ENCODE measurements at places on chromosomes 1 and 21.

DNA sequence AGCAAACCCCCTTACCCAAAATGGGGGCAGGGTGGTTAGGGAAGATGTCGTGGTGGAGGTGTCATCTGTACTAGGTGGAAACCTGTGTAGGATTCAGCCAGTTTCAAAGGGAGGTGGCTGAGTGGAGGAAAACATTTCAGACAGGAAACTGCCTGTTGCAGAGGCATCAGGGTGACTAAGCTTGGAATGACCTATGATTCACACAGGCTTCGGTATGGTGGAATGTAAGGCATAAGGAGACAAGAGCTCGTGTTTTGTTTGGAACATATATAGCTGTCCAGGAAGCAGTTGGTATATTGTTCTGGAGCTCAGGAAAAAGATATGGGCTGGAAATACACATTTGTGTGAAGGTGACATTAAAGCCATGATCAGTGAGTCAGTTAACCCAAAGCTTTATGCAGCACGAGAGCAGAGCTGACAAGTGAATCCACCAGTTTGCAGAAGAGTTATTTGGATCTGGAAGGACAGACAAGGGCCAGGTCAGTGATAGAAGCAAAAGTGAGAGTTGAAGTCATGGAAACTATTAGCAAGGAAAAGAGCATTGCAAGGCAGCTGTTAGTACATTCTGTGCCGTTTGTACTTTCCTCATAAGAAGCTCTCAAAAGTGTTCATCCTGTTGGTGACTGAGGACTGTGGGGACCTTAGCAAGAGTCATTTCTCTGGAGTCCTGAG lies 12.2 kb downstream of the UTP25 start:
- DNase-seq = no peak

DNA sequence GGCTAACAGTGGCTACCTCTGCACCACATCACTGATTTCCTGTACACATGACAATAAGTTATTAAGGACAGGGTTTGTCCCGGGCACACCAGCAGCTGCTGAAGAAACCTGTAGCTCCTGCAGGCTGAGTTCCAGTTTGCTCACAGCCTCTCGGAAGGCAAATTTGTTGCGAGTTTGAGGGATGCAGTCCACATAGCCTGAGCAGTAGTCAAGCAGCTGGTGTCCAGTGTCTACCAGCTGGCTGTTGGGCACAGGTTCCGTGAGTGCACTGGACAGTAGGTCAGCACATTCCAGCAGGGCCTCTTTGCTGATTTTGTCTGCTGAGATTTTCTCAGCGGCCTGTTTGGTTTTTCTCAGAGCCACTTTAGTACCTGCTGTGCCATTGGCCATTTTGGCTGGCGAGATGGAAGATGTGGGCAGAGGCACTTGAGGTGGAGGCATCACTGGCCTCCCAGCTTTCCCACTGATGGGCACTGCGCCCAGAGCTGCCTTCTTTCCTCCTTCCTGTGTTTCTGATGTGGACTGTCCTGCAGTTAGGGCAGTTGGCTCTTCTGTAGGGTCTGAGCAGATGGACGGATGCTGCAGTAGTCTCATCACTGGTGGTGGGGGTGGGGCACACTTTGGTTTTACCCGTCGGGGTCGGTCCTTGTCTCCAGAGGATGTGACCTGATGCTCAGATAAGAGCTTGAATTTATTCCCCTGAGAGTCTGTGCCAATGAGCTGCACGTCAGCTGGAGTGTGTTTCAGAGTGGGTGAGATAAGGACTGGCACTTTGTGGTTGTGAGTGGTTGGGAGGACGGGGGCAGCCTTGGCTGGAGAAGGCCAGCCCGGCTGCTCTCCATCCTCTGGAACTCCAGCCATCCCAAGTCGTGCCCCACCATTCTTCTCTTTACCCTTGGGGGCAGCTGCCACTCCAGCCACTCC lies 26.1 kb downstream of the TOR3A start:
- DNase-seq = no peak

DNA sequence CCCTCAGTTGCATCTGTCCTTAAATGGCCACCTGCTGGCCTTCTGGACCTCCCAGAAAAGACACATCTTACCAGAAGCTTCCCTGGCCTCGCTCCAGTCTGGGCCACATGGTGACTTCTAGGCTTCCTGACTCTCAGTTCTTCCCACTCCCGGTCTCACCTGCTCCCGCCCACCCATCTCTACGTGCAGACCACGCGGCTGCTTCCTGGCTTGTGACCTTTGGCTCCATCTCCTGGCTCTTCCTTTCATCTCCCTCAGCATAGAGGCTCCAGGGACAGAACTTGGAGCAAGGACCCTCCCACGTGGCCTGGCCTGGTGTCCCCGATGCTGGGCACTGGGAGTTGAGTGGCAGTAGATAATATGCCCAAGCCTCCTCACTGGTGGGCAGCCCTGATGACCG lies 124.9 kb upstream of the IRF2BP2 start:
- DNase-seq = no peak

DNA sequence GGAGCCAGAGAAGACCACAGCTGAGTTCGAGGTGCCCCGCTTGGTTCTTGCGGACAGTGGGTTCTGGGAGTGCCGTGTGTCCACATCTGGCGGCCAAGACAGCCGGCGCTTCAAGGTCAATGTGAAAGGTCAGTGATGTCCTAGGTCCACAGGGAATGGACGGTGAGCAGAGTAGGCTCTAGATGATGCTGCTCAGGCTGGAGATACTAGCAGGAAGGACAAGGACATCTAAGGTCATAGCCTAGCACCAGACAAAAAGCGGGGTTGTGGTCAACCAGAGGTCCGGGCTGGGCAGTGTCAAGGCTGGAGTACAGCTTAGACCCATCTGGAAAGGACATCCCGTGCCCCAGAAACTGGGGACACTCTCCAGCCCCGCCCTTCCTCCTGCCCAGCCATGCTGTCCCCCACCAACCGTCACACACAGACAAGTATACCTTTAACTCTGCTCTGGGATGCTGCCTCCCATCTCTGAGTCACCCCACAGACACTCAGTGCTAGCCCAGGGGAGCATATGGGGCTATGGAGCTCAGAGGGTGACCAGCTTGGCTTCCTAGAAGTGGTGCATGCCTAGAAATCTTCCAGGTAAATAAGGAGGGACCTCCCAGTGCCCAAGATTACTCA lies 8.7 kb downstream of the TIE1 start:
- no peak for DNase-seq

GRCh38 chr1:152001631-152002584 lies 8.2 kb upstream of the S100A10 start:
- DNase-seq = peak; percentile 24

GRCh38 chr1:31752258-31752657 lies 11.9 kb downstream of the ADGRB2 start:
- no peak for DNase-seq

DNA sequence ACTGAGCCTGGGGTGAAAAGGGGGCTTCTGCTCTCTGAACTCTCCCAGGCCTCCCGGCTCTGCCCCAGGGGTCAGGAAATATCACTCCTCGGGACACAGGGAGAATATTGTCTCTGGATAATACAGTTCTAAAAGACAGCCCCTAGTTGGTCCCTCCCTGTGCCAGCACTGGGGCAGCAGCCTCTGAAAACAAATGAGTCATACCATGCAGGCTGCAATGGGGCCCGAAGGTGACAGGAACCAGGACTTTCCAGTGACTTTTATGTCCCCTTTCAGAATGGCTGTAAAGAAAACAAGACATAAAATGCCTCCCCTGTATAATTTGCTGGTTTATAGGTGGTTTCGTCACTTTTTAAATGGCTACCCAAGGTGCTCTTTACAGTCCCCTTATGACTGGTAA lies 360.0 kb downstream of the NPHP4 start:
- DNase-seq = no peak

DNA sequence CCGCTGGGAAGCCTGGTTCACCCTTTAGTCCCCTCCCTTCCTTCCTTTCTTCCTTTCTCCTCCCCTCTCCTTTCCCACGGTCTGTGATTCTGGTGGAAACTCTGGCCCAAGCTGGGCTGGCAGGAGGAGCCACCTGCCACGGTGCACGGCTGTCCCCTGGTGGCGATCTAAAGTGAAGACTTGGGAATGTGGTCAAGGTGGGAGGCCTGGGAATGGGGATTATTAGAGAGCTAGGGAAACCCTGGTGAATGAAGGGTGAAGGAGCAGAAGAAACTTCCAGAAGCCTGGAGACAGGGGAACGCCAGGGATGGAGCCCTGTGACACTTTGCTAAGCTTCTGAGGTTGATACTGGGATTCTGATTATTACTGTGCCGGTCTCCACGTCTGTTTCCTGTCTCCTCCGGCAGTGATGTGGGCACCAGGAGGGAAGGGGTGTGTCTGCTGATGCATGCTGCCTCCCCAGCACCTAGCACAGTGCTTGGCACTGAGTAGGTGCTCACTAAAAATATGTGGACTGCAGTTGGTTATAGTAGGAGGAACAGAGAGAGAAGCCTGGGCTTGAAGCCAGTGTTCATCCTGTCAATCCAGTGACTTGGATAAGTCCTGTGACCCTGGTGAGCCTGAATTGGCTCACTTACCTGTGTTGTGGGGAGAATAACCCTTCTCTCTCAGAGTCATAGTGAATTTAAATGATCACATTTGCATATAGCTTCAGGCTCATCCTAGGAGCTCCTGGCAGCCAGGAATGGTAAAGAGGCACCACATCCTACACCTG lies 71.2 kb upstream of the NBPF3 start:
- DNase-seq = no peak

DNA sequence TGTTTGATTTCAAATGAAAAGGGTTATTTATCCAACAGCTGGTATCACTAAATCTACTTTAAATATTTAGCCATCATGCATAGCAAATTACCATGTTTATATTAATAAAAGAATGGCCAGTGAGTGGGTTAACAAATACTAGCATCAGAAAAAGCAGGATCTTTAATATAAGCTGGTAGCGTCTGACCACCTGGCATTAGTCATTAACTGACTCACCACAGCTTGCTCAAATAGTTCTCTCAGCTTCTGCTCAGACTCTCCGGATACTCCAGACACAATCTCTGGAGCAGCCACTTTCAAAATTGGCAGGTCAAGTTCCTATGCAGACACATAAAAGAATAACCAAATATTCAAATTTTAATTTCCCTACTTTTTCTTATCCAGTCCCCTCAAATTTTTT lies 29.6 kb downstream of the NVL start:
- no peak for DNase-seq

DNA sequence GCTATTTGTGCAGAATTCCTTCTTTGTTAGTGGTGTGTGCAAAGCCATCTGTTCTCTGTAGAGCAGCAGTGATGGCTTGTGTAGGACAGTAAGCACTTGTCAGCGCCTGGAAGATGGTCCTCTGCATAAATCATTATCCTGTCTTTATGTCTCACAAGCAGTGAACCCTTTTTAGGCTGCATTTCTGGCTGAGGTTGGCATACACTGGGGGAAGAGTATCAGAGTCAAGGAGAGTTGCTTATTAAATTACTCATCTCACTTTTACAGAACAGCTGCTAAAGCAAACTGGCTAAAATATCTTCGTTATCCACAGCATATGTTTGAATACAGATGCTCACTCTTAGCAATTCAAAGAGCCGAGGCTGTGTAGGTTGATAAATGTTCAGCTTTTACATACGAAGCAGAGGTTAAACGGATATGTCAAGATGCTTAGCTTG lies 54.6 kb upstream of the NCAM2 start:
- no peak for DNase-seq

DNA sequence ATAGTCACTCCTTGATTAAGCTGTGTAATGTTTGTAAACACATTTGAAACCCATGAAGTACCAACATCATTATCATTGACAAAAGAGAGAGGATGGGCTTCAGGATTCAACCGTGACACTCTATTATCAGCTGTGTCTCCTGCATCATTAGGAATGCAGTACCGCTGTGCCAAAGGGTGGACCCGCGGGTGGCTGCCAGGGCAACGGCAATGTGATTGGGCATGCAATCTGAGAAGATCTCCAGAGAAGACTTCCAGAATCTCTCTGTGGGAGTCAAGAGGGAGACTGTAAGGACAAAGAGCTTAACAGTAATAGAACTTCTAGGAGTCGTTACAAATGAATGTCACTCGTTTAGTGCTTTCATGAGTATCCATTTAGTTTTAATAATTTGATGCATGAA lies 97.9 kb downstream of the USH2A start:
- DNase-seq = no peak

DNA sequence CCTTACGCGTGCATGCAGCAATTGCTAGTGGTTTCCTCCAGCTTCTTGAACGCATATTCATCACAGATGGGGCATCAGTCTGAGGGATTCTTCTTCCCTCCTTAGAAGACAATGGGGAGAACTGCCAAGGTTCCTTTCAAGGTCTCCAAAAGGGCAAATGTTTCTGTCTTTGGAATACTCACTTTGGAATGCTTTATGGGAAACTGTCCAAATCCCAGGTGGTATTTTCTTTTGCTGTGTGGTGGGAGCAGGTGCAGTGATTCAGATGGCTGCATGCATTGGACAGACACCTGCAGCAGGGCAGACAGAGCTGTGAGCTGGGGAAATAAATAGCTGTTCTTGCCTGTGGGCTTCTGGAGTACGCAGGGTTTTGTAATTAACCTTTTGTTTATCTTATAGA lies 40.5 kb downstream of the URB2 start:
- no peak for DNase-seq
